ENCODE measurements at places on chromosomes 12 and 14.

DNA sequence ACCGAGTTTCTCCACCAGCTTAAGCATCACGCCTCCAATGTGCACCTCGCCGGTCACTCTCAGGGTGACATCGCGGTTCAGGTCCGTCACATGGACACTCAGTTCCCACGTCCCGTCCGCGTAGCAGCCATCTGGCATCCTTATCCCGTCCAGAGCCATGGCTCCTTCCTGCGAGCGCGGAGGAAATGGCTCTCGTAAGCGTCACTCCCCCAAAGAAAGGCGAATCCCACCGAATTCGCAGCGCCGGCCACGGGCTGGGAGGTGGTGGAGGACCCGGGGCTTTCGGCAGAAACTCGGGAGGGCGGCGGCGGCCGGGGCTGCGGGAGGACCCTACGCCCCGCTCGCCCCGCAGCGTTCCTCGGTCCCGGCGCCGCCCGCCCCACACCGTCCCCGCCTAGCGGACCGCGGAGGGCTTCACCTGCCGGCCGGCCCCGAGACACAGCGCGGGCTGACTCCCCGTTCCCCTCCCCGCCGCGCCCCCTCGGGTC, 396 bp downstream of the FERMT2 start:
- DNase-seq = no peak

GRCh38 chr12:21509768-21510167, 8.2 kb downstream of the GOLT1B start:
- no peak for DNase-seq

- no peak for DNase-seq
Measured at GRCh38 chr14:30223385-30223785, 295.7 kb upstream of the PRKD1 start.

DNA sequence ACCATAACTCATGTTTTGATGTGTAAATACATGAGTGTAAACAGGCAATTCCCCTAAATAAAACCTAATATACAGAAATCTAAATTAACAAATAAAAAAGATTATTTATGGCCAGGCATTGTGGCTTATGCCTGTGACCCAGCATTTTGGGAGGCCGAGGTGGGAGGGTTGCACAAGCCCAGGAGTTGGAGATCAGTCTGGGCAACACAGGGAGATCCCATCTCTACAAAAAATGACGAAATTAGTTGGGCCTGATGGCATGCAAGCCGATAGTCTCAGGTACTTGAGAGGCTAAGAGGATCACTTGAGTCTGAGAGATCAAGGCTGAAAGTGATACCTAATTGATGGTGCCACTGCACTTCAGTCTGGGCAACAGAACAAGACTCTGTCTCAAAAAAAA, 48.7 kb downstream of the BCAT1 start:
- no peak for DNase-seq

- DNase-seq = no peak
Measured at GRCh38 chr12:109467978-109468676, 9.0 kb downstream of the KCTD10 start.

DNA sequence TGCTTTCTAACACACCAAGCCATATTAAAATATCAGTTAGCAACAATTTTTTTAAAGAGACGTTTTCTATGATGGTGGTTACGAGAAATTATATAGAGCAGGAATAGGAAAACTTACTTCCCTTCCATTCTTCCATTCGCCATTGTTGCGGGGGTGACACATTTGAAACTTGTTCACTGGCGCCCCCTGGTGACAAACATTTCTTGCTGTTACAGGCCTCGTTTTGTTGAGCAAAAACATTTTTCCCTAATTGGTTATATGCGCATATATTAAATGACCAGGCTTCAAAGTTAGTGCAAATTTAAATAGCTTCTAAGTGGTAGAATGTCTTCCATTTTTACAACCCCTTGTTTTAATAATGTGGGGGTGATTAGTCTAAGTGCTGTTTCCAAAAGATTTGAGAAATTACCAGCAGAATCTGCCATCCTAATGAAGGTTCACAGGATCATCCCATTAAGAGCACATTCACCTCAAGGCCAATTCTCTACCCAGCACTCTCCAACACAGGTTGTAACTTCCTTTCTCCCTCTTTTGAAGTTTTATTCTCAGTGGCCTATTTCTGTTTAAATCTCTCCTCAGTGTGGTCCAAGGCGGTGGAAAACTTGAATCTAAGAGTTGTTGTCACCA, 1124.7 kb downstream of the FLRT2 start:
- DNase-seq = no peak

- no peak for DNase-seq
Measured at GRCh38 chr12:116924558-116925453, 14.1 kb downstream of the FBXW8 start.

DNA sequence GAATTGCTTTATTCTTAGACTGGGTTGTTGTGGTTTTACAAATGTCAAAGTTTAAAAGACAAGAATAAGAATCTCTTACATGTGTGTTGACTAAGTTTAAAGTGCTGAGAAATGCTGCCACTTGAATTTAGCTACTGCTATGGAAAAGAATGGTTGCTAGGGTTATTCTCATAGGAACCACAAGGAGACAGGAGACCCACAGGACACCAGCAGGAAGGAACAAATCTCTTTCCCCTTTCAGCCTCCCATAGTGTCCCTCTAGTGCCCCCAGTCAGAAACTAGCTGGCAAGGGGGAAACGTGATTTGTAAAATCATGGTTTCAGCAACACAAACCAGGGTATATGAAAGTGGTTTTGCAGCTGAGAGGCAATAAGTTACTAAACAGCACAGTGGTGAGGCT, 102.7 kb downstream of the ST8SIA1 start:
- no peak for DNase-seq

- DNase-seq = no peak
Measured at GRCh38 chr12:28227251-28227650, 37.0 kb downstream of the CCDC91 start.

- no peak for DNase-seq
Measured at GRCh38 chr14:104503691-104504090, 75.9 kb upstream of the C14orf180 start.

DNA sequence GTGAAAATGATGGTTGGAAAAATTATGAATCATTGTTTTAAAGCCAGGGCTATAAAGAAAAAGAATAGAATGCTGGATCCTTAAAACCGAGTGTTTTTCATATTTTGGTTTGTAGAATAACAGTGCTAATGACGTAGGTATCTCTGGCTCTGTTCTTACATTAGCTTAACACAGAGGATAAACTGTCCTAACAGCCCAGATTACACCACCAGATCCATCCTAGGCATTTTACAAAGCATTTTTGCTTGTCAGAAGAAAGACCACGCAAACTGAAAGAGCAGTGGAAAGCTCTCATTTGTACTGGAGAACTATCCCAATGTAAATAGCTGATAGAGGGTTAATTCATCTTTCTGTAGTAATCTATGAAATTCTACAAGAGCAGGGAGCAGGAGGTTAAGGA, 13.6 kb downstream of the IFT81 start:
- no peak for DNase-seq

DNA sequence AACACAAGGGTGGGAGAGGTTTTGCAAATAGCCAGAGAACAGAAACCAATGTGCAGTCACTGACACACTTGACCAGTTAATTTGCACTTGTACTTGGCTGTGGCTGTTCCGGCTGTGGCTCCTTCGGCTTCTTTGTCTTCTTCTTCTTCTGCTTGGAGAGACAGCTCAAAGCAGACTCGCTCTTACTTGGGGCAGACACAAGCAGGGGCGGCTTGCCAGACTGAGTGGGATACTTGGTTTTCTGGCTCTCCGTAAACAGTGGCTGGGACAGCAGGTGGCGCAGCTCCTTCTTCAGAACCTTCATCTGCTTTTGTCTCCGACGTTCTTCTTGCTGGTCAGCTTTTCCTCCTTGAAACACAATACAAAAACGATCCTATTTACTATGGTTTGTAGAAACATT, 25.0 kb downstream of the OTUB2 start:
- DNase-seq = no peak

GRCh38 chr14:75379246-75379929, 48.4 kb upstream of the JDP2 start:
- DNase-seq = no peak

- DNase-seq = no peak
Measured at GRCh38 chr14:51576117-51576430, 75.6 kb upstream of the FRMD6 start.

DNA sequence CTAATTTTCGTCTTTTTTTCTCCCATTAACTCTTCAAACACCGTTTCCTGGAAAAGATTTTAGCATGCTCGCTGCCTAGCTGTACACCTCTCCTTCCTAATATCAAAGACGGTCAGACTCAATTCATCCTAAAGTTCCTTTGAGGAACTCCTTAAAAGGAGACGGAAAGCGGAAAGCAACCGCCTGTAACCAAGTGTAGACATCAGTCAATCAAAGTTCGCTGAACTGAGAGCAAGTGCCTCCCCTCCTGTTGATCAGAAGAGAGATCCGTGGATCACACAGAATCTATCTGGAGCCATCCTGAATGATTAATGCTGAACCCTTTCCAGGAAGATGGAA, 412 bp upstream of the TEP1 start:
- DNase-seq = no peak

GRCh38 chr12:120085920-120086645, 30.5 kb downstream of the RAB35 start:
- no peak for DNase-seq

DNA sequence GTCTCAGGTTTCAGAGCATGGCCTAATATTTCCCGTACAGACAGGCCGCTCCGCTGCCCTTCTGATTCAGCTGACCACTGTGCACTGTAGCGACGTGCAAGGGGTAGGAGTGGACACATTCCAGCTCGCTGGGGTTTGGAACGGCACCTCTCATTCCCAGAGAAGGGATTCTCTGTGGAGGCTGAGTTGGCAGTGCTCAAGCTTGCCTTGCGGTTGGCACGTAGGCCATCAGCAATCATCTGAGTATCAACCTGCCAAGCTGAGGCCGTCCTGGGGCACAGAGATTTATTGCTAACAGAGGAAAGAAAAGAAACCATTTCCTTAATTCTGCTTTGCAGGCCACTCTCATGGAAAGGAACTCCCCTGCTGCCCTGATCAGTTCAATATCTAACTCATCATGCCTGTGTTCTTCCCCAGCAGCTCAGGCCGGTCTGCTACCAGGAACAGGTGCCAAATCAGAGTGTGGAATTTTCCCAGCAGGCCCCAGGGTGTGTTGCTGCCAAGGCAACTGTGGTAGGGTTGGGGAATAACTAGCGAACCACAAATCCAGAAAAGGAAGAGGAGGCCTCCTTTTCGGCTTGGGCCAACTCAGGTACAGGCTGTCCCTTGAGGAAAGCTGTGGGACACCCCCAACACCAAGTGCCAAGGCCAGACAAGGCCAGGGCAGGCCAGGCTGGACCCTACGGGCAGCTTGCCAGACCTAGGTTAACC, 92.5 kb downstream of the SSPN start:
- DNase-seq = no peak

DNA sequence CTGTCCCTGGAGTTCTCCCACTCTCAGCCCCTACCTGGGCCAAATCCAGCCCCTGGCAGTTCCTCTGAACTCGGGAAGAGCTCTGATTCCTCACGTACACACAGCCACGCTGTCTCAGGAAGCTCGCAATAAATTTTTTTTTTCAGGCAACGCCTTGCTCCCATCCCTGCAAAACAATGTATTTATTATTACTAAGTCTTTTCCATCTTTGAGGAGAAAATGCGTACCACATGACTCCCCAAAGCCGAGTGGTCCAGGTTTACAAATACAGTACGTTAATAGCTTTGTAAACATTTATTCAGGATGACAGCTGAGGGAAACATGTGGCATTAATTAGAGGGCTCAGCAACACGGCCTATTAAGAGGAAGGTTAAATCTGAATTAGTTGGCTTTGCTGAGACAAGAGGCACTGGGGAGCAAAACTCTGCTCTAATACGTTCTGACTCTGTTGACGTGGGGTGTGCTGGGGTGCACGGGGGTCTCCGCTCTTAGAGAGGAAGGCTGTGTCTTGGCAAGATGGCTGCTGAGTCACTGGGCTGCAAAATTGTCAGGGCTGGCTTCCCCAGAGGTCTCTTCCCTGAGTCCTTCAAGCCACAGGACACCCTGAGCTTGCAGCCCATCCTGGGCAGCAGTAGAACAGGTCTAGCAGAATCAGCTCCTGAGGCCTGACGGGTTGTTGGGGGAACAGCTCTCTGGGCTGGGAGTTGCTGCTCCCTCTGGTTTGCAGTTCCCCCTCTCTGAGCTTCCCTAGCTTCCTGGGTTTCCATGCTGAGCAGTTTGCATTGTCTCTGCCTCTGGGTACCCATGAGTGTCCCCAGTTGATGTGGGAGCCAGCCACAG, 185.2 kb upstream of the TBX3 start:
- no peak for DNase-seq

- no peak for DNase-seq
Measured at GRCh38 chr12:56062996-56063395, 17.0 kb upstream of the ERBB3 start.

- no peak for DNase-seq
Measured at GRCh38 chr14:74785056-74785613, 22.0 kb downstream of the YLPM1 start.

GRCh38 chr12:64669270-64669842, 59.1 kb downstream of the RASSF3 start:
- DNase-seq = no peak

- no peak for DNase-seq
Measured at GRCh38 chr12:107159384-107159900, 66.1 kb upstream of the CRY1 start.

GRCh38 chr14:64612021-64612380, 62.2 kb downstream of the PPP1R36 start:
- no peak for DNase-seq

DNA sequence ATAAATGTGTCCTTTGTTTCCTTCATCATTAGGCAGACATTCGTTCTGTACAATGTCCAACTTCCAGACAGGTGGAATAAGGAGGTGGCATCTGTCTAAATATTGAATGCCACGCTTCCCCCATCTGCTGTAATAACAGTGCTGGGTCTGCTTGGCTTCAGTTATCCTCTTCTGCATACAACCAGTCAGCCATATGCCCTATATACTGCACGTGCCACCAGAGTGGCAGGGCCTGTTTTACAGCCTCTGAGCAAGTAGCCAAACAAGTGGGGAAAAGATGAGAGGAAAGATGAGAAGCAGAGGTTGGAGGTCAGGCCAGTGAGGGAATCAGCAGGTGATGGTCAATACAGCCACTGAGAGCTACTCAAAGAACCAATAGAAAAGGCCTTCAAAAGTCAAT, 55.4 kb downstream of the OTX2 start:
- DNase-seq = no peak

GRCh38 chr14:51865953-51866747, 5.7 kb downstream of the GNG2 start:
- DNase-seq = no peak

DNA sequence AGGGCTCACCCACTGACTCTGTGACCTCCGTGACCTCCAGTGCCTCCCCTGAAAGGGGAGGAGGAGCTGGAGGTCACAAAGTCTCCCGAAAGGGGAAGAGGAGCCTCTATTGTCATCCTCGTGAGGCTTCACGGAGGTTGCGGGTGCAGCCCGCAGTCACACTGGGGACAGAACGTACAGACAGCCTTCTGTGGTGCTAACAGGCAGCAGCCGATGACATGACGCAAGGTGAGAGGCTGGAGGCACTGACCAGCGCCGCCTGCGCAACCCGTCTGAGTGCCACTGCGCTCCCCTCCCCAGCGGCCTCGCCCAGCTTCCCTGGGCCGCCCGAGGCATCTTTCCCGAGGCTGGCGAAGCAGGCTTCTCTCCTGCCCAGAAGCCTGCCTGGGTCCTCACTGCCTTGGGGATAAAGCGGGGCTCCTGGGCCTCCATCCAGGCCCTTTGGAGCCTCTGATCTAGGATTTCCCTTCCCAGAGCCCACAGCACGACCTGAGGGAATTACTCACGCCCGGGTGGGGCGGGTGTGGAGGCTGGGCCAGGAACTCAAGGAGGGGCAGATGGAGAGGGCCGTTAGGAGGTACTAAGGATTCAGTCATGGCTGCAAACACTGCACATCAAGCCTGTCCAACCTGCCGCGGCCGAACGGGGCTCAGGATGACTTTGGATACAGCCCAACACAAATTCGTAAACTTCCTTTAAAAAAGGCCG, 12.3 kb upstream of the LBHD2 start:
- DNase-seq = peak; percentile 6
